ENCODE measurements at places on chromosomes 6 and 20.

DNA sequence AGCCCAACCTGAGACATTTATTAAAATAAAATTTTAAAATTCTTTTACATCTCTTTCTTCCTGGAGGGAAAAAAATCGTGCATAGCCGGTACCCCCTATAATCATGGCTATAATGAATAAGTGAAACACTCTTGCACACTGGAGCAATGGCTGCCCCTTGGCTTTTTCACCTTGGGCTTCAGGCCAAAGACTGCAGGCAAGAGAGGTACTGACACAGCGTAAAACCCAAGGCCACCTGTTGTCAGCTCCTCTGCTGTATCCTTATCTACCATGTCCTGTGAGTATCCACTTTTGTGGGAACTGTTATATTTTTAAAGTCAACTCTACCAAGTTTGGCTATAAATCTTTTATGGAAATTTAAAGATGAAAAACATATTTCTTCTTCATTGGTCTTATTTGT is 23.0 kb upstream of the LY86 start:
- no peak for DNase-seq

GRCh38 chr20:44695295-44695673 is 19.9 kb upstream of the CCN5 start:
- no peak for DNase-seq

GRCh38 chr20:44959082-44959637 is 1.0 kb downstream of the TOMM34 start:
- no peak for DNase-seq

GRCh38 chr20:34751453-34751852 is 47.3 kb downstream of the TP53INP2 start:
- DNase-seq: no peak

- DNase-seq: no peak
Observed at GRCh38 chr20:44279228-44279627, 31.8 kb downstream of the FITM2 start.

DNA sequence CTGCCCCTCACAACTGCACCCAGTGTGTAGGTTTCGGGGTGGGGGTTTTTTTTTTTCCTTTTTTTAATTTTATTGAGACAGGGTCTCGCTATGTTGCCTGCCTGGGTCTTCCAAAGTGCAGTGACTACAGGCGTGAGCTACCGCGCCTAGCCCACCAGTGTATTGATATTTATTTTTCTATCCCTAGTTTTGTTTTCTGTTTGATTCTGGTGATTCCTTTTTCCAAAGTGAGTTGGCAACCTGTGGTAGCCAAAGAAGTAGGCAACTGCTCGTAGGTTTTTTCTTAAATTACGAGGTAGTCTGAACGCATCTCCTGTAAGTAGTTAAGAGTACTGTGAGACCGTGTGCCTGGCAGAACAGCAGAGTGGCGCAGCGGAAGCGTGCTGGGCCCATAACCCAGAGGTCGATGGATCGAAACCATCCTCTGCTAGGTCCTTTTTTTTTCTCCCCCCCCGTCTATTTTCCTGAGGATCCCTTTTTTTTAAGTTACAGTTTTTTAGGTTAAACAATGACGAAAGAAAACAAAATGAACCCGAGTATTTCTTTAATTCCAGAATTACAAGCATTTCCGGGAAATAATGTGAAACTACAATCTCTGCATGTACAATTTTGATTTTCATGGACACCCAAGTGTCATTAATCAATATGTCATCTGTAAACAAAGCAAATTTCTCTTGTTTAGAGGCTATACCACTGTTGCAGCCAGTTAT is 78.7 kb upstream of the BTN3A2 start:
- no peak for DNase-seq

- no peak for DNase-seq
Observed at GRCh38 chr6:106308985-106309384, 16.6 kb downstream of the ATG5 start.

GRCh38 chr6:112269114-112269513 is 14.7 kb upstream of the LAMA4 start:
- no peak for DNase-seq

DNA sequence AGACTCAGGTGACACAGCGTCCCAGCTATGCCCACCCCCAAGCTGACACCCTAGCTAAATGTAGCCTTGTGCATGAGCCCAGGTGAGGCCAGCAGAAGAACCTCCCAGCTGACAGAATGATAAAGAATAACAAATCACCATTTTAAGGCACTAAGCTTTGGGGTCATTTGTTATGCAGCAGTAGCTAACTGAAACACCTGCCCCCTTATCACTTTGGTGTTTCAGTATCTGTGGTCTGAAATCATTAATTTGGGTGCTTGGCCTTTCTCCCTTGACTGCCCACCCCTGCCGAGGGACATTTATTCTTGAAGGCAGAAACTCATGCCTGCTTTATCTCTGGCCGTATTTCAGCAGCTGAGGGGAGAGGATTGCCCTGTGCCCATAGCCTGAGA is 30.0 kb downstream of the DACT2 start:
- no peak for DNase-seq

- DNase-seq: no peak
Observed at GRCh38 chr6:76803038-76803580, 660.2 kb downstream of the HTR1B start.

- DNase-seq: no peak
Observed at GRCh38 chr20:38262931-38263330, 2.4 kb upstream of the KIAA1755 start.

- DNase-seq: no peak
Observed at GRCh38 chr20:739736-740135, 28.6 kb downstream of the SLC52A3 start.

- no peak for DNase-seq
Observed at GRCh38 chr6:34692280-34692679, 4.3 kb downstream of the ILRUN start.

DNA sequence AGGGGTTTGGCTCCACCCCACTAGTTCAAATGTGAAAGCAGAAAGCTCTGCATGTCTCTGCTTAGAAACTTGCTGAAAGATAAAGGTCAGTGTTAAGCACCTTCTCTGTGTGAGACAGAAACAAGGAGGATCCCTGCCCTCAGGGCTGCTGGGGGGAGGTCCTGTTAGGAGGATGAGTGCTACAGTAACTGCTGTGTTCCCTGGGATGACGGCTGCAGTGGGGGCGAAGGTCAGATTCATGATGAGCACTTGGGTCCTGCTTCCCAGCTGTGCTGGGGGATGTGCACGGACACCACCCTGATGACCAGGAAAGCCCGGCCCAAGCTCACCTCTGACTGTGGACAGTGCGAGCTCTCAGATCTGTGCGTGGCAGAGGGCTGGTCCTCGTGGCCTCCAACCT is 252.6 kb downstream of the DLL1 start:
- no peak for DNase-seq

DNA sequence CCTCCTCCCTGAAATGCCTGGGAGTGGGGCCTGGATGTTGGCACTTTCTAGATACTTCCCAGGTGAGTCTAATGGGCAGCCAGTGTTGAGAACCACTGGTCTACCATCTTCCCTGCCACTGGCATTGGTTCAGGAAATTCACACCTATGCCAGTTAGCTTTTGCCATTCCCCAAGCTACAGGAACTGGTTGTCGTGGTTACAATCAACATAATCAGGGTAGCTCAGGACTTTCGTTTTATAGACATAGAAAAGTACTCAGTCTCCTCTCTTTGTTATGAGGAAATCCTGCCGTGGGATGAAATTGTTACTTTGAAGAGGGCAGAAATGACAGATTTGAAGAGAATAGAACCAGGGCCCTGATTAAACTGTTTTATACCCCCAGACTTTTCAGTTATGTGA is 127.9 kb upstream of the FOXO3 start:
- no peak for DNase-seq

DNA sequence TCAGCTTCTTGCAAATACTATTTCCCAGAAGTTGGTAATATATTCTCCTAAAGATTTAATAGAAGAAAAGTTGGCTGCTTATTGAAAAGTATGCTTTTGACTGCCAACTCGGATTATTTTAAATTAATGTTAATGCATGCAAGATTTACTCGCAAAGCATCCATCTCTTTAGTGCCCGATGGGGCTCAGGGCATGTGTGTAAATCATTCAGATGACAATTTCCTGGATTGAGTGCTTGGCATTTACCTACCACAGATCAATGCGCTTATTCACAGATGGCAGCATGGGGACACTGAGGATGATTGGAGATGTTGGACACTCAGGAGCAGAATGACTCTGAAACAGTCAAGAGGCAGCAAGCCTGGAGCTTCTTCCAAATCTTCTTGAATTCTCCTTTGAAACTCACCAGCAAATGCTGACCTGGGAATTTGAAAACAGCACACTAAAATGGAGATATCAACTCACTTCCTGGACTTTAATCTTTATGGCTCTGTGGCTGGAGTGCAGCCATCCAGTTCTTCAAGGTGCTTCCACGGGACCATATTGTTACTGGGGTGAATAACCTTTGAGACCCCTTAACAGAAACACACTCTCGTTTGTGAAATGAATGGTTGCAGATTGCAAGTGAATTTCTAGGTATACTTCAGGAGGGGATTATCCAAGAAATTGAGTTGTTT is 34.1 kb upstream of the TIAM2 start:
- no peak for DNase-seq

DNA sequence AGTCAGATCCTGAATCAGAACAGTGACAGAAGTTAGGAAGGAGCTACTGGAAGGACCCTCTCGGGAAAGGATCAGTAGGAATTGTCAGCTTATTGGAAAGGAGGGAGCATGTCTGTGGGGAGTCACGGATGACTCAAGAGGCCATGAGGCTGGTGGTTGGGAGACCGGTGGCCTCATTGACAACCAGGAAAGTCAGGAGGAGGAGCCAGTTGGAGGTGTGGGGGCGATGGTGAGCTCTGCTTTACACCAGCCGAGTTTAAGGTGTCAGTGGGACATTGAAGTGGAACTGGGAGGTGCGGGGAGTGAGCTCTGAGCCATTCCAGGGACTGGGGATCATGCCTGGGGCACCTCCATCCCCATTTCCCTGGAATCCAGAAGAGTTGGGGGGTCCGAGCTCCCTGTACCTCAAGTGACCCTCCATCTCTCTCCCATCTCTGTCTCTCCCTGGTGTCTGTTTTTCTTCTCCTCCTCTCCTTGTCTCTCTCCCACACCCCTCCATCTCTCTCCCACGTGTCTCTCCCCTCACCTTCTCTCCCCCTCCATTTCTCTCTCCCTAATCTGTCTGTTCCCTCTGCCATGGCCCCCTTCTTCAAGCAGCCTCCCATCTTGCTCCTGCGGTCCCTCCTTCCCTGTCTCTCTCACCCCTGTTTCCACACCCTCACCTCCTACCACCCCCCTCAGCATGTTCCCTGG is 14.3 kb upstream of the ZBTB9 start:
- DNase-seq: no peak

GRCh38 chr20:25478889-25479568 is 71.6 kb downstream of the GINS1 start:
- no peak for DNase-seq

- no peak for DNase-seq
Observed at GRCh38 chr20:54573838-54574237, 98.4 kb downstream of the DOK5 start.

DNA sequence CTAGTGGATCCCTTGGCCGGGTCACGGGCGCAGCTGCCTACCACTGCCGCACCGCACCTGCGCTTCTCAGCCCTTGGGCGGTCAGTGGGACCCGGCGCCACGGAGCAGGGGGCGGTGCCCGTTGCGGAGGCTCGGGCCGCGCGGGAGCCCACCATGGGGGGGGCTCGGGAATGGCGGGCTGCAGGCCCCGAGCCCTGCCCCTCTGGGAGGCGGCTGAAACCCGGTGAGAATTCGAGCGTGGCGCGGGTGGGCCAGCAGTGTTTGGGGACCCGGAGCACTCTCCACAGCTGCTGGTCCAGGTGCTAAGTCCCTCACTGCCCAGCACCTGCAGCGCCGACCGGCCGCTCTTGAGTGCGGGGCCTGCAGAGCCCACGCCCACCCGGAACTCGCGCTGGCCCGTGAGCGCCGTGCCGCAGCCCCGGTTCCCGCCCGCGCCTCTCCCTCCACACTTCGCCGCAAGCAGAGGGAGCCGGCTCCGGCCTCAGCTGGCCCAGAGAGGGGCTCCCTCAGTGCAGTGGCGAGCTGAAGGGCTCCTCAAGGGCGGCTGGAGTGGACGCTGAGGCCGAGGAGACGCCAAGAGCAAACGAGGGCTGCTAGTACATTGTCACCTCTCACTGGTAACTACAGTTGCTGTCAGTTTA is 120.5 kb upstream of the TMEM170B start:
- no peak for DNase-seq

DNA sequence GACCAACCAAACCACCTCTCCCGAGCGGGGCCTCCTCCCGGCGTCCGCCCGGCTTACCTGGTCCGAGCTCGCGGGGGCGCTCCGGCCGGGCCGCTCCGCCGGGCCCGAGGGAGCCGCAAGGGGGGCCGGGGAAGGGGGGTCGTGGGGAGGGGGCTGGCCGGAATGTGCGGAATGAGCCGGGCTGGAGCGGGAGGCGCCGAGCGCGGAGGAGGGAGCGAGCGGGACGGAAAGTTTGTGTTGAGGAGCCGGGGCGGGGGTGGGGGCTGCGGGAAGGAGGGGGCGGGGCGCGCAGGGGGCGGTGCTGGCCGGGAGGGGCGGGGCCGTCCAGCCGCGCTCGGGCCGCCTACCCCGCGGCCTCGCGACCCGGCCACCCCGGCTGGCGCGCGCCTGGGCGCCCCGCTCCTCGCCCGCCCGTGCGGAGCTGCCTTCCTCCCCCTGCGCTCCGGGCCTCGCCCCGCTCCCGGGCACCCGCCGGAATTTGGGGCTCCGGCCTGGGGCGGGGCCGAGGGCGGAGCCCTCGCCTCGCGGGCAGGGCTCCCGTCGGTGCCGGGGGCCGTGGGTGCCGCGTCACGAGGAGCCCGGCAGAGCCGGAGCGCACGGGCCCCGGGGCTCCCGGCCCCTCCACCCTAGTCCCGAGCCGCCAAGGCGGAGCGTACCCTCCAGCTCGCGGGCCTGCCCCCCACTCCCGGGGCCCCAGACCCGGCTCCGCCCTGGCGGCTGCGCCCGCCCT is at the start of gene TEAD3:
Gene TEAD3, minus strand, starts transcription at position 239 of the 730 bp plus-strand sequence.
- DNase-seq: no peak

GRCh38 chr6:160358225-160359119 is 10.3 kb downstream of the SLC22A3 start:
- no peak for DNase-seq

DNA sequence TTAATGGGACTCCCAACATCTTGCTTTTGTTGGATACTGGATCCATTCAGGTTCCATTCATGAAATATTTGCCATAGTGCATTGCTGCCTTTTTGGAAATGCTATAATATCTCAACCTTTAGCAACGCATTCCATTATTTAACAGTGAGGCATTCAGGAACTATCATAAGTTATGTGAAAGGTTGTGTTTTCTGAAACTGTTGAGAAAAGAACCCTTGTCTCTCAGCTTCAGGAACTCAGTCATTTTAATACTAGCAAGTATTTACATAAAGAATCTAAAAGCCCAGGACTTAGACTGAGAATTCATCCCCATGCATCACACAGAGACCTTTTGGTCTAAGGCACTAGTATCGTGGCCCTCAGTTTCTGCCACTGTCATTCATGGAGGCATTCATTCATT is 24.9 kb upstream of the SASH1 start:
- no peak for DNase-seq

DNA sequence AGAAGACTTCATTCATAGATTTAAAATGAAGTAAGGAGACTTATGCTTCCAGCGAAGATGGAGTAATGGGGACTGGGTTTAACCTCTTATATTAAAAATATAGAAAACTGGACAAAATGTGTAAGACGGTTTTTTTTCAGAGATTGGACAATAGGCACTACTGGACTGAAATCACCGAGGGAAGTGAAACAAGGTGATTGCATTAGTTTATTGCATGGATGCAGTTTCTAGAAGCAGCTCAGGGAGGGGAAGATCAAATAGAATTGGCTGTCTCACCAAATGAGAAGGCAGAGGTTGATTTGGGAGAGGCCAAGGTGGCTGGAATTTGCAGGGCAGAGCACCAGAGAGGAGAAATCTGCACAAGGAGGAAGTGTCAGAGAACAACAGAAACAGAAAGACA is 162.6 kb downstream of the DNAH8 start:
- no peak for DNase-seq

GRCh38 chr6:112337209-112337638 is 9.9 kb upstream of the RFPL4B start:
- DNase-seq: no peak

All from substantia nigra (tissue), 51 donors.